ENCODE measurements at places on chromosomes 16 and 17. TPM values are rescaled to one million over a fixed set of nuclear protein-coding genes. Genes with fewer than 3 reads are reported as not detected.

DNA sequence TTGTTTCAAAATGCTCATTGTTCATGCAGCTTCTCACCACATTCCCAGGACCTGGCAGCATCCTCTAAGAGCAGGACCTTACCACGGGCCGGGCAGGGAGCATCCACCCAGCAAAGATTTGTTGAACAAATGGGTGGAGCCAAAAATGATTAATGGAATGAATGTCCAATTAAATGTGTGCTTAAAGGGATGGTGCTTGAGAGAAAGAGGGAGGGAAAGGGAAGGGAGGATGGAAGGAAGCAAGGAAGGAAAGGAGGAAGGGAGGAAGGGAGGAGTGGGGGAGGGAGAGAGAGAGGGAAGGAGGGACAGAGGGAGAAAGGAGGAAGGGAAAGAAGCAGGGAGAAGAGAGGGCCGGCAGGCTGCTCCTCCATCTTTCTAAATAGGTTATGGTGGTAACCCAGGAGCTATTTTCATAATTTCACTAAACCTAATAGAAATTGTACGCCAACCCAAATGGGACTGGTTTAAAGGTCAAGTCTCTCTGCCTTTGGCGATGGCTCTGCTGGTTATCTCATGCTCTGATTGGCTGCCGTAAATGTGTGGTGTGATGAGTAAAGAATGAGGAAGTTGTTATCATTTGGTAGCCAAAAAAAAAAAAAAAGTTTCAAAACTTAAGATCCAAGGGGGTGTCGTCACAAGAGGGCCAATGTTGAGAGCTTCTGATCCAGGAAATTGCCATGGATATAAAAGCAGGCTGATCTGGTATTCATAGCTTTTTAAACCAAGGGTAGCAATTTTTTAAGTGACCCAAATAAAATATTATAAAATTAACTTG is 126.7 kb upstream of the FOXF1 start:
- H3K4me1 ChIP-seq, result peaks cover 32% of the 10 kb centered on the region
- H3K36me3 ChIP-seq, result no peaks in the 10 kb centered on the region
- H3K27me3 ChIP-seq, result no peaks in the 10 kb centered on the region
- peak overlapping the region; percentile 93 for H3K27ac ChIP-seq

VPS25 gene
- total RNA-seq, result 43.6 TPM

PABPN1L gene
- total RNA-seq, result not detected

DHRS7C gene
- not detected for total RNA-seq

KRT24 gene
- not detected for total RNA-seq
